ENCODE measurements at places on chromosomes 12 and 14.
A peak's percentile ranks its signal among the peaks of the same experiment; 100 is the strongest.

DNA sequence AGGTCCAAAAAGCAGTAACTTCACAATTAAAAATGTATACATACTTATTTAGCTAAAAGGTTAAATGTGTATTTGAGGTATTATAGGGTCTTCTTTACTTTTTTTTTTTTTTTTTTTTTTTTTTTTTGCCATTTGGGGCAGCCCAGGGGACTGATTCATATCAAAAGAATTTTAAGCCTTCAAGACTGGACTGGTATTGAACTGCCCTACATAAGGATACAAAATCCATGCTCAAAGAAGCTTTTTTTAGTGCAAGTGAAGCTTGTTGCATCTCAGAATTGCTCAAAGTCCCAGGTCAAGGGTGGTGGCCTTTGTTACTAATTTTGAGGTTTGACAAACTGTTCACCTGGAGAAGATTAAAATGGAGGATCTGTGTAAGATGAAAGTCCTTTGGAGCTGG is 124.0 kb downstream of the APAF1 start:
- no peak for DNase-seq

DNA sequence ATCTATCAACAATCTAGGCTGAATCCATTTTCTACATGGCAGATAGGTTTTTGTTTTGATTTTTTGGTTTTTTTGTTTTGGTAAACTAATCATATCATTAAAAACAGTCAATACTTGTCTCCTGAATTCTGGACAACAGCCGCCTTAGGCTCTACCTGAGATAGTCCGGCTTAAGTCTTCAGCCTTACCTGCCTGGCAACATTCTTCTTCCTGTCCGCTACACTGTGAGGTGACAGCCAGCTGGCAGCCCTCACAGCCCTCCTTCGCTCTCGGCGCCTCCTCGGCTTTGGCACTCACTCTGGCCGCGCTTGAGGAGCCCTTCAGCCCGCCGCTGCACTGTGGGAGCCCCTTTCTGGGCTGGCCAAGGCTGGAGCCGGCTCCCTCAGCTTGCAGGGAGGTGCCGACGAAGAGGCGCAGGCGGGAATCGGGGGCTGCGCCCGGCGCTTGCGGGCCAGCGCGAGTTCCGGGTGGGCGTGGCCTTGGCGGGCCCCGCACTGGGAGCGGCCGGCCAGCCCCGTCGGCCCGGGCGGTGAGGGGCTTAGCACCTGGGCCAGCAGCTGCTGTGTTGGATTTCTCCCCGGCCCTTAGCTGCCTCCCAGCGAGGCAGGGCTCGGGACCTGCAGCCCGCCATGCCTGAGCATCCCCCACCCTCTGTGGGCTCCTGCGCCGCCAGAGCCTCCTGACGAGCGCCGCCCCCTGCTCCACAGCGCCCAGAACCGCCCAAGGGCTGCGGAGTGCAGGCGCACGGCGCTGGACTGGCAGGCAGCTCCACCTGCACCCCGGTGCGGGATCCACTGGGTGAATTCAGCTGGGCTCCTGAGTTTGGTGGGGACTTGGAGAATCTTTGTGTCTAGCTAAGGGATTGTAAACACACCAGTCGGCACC is 49.0 kb downstream of the MDGA2 start:
- DNase-seq = peak; percentile 72

DNA sequence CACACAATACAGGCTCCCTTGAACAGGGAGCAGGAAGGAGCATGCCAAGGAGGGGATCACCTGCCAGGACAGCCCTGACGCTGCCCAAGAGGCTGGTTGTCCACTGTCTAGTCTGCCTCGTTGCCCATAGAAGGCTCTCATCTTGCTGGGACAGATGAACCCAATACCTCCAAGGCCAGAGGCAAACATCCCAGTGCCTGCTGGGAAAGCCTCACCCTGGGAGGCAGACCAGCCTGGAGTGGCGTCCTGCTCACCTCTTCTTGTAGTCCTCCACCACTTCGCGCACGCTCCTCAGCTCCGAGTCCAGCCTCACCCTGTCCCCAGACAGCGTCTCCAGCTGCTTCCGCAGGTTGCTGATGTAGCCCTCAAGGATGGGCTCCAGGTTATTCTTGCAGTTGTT is 2.4 kb downstream of the KRT73 start:
- DNase-seq = no peak

DNA sequence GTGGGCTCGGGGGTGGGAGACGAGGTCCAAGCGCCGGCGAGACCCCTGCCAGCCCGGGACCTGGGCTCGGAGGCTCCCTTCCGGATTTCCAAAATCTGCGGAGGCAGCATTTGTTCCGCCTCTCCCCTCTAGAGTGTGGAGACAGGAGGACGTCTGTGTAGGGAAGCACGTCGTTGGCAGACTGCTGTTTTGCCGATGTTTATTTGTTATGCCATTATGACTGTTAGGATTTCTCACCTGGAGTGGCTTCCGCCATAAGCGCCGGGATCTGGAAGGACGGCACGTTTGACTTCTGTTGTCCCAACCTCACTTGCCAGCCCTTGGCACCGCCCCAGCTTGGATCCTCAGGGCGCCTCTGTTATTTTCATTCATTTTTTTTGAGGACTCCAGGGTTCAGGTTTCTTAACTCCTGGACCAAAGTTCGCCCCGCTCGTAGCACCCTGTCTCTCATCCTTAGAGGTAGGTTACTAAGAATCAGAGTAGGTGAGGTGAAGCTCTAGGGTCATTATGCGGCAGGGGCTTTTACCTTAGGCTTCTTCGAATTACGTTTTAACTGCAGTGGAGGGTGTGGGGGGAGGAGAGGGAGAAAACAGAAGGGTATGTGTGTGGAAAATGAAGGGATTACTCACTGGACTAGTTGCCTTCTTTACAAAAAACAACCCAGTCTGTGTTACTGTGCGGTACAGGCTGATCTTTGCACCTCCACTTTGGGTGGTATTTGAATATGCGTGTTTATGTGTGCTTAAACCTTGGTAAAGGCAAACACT is 547 bp upstream of the PYGL start:
- peak; percentile 49 for DNase-seq

GRCh38 chr14:63563370-63564026 is 20.3 kb upstream of the PPP2R5E start:
- no peak for DNase-seq

GRCh38 chr14:33700052-33700451 is 250.8 kb downstream of the EGLN3 start:
- DNase-seq = no peak

DNA sequence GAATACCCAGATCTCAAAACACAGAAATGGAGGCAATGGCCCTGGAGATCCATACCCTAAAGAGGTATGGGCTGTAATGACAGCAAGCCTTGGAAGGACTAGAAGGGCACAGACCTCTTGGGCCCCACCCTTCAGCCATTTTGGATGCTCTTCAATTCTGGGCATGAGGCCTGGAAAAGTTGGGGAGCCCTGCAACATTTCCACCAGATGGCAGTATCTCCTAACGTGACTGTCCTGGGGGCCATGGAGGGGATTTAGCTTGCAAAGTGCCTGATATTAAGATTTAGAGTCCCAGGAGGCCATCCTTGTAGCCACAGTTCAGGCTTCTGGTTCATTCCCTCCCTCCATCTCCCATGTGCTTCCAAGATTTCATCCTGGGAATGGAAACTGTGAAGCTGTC is 30.2 kb downstream of the KCNA5 start:
- DNase-seq = no peak

DNA sequence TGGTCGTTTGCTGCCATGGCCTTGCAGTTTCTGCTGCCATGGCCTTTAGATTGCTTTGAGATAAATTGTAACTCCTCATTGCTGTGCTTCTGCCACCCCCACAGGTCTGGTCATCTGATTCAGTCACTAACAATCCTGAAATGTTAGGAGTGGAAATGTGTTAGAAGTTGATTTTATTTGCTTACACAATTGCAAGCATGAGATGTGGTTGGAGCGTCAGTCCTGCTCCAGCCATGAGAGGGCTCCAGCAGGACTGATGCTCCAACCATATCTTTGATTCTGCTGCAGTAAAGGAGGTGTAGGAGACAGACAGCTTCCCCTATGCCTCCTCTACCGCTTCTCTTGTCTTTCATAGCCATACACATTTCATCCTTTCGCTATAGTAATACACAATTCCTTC is 226.8 kb upstream of the RGS6 start:
- DNase-seq = no peak

DNA sequence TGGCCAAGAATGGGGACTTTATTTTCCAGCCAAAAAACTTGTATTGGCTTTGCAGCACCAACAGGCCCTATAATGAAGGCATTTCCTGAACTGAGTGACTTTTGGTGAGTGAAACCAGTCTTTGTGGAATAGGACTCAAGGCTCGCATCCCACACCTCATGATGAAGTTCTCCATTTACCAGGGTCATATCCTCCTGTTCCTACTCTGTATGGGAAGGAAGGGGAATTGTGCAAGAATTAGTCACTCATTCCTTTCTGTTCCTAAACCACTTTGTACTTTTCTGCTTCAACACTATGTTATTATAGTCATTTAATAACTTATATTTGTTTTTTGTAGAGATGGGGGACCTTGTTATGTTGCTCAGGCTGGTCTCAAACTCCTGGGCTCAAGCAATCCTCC is 2.3 kb upstream of the SPATS2 start:
- no peak for DNase-seq

DNA sequence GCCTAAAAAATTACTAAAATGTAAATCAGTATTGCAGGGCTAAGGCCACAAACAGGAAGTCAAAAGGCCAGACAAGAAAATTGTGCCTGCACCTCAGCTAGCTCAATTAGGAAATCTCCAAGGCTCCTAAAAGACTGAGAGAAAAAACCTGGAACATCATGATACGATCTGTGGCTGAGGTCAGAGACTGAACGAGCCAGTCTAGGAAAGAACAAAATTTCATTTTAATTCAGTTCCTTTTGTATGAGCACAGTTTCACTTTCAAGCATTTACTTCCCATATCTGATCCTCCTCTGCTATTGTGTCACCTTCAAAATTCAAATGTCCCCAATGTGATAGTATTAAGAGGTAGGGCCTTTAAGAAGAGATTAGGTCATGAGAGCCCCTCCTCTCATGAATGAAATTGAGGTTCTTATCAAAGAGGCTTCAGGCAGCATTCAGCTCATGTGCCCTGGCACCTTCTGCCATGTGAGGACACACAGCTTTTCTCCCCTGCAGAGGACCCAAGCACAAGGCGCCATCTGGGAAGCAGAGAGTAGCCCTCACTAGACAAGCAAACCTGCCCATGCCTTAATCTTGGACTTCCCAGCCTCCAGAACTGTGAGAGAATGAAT is 14.8 kb downstream of the PRKAB1 start:
- no peak for DNase-seq

- DNase-seq = no peak
Observed at GRCh38 chr14:68624541-68625220, 168.2 kb downstream of the ZFP36L1 start.

GRCh38 chr12:48237162-48237561 is 34.1 kb upstream of the OR10AD1 start:
- no peak for DNase-seq

- DNase-seq = no peak
Observed at GRCh38 chr12:106634206-106634605, 51.4 kb downstream of the RFX4 start.

DNA sequence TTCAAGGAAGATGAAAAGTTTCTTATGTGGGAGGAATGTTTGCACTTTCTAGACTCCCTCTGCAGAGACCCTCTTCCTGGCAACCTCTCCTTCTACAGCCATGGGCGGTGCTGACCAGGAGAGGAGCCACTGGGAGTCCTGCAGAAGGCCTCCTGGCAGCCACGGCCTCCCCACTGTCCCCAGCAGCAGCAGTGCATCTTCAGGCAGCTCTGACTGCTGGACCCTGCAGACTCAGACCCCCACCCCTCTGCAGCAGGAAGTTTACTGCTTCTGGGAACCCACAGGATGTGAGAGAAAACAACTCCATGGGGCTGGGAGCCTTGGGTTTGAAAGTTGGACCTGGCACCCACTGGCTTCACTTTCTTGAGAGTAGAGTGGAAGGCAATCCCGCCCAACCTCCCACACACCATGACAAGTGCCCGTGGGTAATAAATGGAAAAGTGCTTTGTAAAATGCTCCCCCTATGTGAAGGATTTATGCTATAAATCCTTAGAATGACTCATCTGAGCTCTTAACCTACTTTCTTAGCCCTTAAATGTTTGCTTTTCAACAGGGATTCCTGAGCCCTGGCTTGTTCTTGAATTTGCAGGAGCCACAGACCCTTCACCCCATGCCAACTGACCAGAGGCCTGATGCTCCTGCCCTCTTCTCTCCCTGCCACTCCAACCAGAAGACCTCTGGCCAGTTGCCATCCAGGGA is 37.5 kb upstream of the DDX11 start:
- no peak for DNase-seq

GRCh38 chr14:55441286-55441685 is 870 bp upstream of the TBPL2 start:
- no peak for DNase-seq

- no peak for DNase-seq
Observed at GRCh38 chr14:38412654-38413053, 156.8 kb upstream of the CLEC14A start.

GRCh38 chr14:23793532-23793931 is 157.4 kb downstream of the DHRS2 start:
- DNase-seq = no peak

DNA sequence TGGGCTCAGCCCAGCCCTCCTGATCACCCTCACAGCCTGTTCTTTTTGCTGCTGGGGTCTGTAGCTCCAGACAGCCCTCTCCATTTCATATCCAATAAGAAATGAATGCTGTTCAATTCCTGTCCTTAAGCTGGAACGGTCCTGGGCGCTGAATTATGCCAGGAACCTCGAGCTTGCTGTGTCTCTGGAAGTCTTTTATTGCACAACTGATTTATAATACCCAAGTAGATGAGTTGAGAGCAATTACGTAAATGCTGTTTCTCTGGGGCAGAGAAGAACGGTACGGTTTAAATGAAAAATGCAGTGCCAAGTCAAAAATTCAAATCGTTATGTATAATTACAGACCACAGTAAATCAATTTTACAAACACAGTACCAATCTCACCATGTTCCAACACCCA is 161.0 kb downstream of the SAMD4A start:
- no peak for DNase-seq

- no peak for DNase-seq
Observed at GRCh38 chr12:98998697-98999299, 353.7 kb downstream of the APAF1 start.

DNA sequence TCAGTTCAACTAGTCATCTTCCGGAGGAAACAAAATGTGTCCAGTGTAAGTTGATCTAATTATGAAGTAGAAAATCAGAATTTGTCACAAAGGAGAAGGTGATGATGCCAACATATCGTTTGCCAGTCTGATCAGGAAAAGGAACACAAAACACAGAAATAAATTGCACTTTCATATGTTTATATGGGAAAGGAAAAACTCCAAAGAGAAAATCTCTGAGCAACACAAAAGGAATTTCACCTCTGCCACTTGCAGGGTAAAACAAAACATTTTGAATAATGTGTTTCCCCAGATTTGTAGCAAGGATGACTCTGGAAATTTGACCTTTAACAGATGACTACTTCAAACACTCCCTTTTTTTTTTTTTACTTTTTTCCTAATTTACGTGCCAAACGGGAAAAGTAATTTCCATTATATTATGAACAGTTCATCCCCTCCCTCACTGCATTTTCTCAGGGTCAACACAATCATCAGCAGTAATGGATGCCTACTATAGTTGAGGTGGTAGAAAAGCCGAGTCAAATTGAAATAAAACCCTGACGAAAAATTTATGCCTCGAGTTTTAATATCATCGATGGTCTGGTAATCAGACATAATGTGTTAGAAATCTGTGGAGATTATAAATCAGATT is 25.6 kb downstream of the MGAT4C start:
- no peak for DNase-seq

- no peak for DNase-seq
Observed at GRCh38 chr14:86057018-86057667, 527.2 kb downstream of the FLRT2 start.

Measured in upper lobe of left lung (tissue), 6 donors.